ENCODE measurements at places on chromosomes 11 and 22.

- no peak for DNase-seq
Observed at GRCh38 chr22:48307931-48308330, 1519.7 kb downstream of the BRD1 start.

DNA sequence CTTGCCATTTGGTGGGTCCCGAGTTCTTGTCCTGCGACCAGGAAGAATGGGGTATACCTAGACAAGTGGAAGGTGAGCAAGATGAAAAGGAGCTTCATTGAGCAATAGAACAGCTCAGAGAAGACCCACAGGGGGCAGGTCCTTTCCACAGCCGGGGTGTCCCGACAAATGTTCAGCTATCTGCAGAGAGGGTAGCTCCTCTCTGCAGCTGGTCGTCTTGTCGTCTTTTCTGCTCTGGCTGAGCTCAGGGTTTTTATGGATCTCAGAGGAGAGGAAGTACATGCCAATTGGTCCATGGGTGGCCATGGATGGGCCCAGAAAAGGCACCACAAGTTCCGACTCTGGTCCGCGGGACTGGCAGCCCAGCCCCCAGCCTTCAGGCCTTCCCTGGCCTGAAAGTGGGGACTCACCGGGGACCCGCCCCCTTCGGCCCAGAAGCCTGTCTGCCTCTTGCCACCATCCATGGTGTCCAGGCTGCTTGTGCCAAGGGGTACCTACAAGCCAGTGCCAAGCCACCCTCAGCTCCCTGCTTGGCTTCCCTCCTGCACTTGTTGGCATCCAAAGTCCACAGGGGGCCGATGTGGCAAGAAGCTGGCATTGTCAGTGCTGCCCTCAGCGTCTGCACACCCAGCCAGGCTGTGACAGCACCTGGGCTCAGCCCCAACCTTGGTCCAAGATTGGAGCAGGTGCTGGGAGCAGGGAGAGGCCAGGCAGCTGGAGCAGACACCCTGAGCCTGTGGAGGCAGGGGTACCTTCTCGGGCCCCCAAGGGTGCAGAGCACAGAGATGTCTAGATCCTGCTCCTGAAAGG, 438.9 kb downstream of the TBC1D22A start:
- DNase-seq: no peak

GRCh38 chr22:48506506-48507145, 1321.0 kb downstream of the BRD1 start:
- DNase-seq: no peak

- no peak for DNase-seq
Observed at GRCh38 chr11:98411777-98412176, 609.0 kb upstream of the CNTN5 start.

- no peak for DNase-seq
Observed at GRCh38 chr11:105111145-105111944, 28.2 kb downstream of the CARD18 start.

DNA sequence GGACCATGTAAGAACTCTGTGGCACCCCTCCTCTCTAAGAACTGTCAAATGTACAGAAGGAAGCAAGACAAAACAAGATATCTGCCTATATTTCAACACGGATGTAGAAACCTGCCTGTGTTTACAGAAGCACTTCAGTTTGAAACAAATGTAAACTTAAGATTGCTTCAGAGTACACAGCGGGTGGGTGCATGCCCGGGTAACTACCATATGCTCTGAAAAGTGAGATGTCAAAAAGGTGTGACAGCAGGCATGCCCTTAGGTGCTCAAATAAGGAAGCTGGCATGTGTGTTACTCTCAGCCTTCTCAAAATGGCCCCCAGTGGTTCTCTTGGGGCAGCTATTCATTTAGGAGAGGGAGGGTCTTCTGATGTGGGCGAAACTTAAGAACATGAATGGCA, 5.2 kb downstream of the ACP2 start:
- DNase-seq: no peak

DNA sequence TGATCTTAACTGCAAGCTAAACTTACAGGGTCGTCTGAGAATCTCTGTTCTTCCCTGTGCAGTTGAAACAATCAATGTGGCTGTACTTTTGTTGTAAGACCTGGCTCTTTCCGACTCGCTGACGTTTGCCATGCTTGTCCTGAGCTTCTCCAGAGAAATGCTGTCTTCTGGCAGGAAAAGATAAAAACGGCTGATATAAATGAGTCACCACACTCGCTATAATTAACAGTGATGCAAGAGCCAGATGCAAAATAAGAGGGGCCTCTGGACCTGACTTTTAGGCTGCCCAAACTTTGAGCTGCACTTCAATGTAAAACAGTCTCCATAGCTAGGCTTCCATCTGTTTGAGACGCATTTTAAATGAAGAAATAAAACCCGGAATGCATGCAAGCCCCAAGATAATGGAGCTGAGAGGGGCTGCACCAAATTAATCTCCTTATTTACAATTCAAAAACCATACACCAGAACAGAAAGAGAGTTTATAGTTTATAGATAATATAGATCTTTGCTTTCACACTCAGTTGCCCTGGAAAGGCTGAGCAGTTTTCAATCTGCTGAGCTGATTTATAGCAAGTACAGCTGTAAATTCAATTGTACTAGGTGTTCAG, 48.5 kb downstream of the WT1 start:
- DNase-seq: no peak

GRCh38 chr11:103959279-103959942, 77.0 kb upstream of the DDI1 start:
- no peak for DNase-seq
